ENCODE measurements at places on chromosomes 13 and 19. TPM values are rescaled to one million over a fixed set of nuclear protein-coding genes. Genes with fewer than 3 reads are reported as not detected.
A peak's percentile ranks its signal among the peaks of the same experiment; 100 is the strongest.

GRCh38 chr19:4524808-4525562 is 6.7 kb upstream of the PLIN4 start:
- DNase-seq: peak; percentile 45

DNA sequence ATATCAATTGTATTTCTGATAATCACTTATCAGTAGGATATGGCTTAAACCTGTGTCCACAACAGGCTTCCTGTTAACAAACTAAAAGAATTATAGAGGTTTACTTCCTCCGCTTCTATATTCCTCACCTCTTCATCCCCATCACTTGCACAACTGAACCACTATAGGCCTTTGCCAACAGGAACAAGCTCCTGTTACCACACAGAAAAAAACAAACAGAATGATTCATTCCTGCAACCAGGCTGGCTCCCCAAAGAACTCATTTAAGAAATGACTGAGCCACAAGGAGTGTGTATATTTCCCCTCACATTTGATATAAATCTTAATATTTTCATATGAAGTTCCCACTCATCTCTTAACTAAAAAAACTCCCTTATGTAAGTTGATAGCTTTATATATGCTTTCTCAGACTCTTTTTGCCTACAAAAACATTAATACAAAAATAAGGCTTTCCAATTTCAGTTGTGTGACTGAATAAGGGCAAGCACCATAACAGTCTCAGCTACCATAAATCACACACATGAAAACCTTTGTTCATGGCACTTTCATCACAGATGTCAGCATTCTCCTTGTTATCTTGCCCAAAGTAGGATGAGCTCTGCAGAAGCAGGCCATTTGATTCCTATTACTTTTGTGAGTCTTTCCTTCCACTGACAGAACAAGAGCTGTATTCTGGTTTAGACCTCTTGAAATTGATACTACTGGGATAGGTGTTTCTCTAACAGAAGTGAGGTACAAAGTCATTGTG is 366.8 kb downstream of the SLITRK1 start:
- DNase-seq: no peak

- no peak for DNase-seq
Observed at GRCh38 chr13:97100821-97101220, 106.5 kb upstream of the OXGR1 start.

- DNase-seq: no peak
Observed at GRCh38 chr13:32107474-32107873, 75.9 kb downstream of the FRY start.

The FCHO1 gene
- 115 TPM for total RNA-seq

- DNase-seq: no peak
Observed at GRCh38 chr13:68846663-68847062, 1261.0 kb upstream of the ATXN8OS start.

The APC2 gene
- 2.4 TPM for total RNA-seq

Data from OCI-LY7 (cell line).